ENCODE measurements at places on chromosomes 7 and 10.

DNA sequence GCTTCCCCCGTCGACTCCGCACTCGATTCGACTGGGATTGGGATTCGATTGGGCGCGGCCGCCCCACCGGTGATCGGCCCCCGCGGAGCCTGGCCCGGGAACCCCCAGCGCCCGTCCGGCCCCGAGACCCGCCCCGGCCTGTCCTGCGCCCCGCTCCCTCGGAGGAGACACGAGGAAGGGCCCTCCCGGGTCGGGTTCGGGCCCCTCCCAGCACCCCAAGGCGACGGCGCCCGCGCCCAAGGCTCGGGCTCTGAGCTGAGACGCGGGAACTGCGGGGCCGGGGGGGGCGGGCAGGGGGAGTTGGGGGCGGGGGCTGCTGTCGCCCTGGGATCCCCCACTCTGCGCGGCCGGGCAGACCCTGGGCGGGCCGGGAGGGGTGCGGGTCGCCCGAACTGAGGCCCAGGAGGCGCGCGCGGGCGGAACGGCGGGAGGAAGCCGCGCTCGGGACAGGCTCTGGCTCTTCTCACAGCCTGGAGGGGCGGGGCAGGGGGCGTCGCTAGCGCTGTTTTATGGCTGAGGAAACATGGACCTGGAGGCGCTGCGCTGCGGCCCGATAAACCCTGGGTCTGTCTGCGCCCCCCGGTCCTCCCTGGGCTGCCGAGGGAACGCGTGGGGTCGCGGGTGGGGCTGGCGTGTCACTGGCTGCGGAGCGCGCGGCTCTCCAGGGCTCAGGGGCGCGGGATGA is 1.7 kb upstream of the NKX6-2 start:
- DNase-seq = no peak

DNA sequence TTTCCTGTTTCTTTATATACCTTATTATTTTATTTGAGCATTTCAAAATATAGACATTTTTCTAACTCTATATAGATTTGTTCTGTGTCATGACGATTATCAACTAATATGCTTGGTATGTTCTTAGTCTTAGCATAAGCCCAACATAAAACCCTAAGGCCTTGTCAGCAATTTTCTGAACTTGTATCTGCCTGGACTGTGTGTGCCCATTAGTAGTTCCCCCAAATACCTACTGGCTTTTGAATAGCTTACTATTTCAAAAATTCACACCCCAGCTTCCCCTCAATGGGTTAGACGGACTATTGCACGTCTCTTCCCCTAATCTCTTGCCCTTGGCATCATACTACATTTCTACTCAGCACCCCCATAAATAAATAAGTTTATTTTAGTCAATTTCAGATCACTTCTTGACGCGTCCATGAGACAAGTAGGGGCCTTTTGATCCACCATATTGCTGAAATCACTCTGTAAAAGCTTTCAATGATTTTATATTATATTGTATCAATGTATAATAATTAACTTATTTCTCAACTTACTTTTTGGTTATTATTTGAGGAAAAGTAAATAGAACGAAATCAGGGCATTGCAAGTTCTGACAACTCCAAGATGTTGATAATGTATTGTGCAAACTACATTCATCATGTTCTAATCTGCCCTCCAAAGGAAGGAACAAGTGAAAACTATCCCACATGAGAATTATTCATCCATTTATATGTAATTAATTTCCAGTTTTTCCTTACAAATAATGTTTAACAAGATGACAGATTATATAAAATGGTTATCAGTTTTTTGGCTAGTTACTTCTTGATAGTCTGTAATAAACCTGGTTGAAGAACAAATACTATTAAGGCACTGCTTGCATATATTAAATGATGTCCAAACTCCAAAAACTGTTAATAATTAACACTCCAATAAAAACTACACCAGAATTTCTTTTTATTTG is 1.1 kb upstream of the AKR1C3 start:
- DNase-seq = no peak

GRCh38 chr10:14530465-14530864 is 199.7 kb upstream of the FRMD4A start:
- no peak for DNase-seq

DNA sequence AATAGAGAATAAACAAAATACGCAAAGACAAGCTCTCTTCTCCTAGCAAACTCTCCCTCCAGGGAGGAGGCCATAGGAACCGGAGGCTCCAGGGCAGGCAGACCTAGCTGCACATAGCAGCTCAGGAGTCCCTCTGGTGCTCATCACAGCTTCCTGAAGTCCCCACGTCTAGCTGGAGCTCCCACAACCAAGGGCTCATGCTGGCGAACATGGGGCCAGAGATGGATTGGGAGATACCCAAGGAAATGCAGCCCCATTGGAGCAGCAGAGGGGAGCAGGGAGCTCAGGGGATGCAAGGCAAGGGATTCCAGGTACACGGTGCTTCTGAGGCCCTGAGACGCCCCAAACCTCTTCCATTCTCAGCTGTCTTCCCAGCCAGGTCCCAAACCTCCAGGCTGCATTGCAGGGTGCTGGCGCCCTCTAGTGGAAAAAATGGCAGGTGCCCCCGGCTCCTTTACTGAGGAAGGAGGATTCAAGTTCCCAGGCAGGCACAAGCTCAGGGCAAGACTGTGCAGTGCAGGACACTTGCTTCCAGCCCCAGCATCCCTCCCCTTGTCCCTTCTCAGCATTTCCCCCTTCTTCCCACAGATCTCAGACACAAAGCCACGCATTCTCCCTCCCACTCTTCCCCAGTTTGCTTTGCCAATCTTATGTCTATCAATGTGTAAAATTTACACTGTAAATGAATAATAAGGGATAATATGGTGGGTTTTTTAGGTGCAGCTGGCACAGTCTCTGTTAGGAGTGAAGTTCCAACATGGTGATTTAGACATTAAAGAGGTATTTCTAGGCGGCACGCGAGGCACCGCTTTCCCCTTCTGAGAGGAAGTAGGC is 46.2 kb downstream of the GPAM start:
- DNase-seq = peak; percentile 25

DNA sequence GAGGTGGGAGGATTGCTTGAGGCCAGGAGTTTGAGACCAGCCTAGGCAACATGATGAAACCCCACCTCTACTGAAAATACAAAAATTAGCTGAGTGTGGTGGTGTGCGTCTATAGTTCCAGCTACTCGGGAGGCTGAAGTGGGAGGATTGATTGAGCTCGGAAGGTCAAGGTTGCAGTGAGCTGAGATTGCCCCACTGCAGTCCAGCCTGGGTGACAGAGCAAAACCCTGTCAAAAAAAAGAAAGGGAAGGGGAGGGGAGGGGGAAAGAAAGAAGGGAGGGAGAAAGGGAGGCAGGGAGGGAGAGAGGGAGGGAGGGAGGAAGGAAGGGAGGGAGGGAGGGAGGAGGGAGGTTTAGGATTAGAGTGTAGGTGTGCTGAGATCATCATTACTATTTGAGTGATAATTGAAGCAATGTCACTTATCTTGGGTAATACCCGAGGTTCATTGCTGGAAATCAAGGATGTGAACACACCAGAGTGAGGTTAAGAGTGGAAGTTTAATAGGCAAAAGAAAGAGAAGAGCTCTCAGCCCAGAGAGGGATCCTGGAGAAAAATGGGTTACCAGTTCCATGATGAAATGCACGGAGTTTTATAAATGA is 27.6 kb downstream of the VCL start:
- DNase-seq = no peak

DNA sequence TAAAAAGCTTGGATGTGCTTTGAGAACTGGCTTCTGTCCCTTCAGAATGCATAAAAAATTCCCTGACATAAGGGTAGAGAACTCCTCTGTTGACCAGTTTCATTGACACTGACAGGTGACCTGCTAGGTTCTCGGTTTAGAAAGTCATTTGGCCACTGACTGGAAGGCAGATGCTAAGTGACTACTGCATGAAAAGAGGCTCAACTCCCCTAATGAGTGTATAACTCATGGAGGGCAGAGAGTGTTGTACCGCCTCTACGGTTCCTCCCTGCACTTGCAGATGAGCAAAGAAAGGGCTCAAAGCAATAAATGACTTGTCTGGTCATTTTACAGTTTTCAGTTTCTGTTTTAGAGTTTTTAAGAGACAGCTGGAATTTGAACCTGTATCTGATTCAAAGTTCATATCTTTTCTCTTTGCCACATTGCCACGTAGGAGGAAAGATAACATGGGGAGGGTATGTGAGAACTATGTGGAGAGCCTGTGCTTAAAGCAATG is 2.9 kb upstream of the FGL2 start:
- DNase-seq = no peak

DNA sequence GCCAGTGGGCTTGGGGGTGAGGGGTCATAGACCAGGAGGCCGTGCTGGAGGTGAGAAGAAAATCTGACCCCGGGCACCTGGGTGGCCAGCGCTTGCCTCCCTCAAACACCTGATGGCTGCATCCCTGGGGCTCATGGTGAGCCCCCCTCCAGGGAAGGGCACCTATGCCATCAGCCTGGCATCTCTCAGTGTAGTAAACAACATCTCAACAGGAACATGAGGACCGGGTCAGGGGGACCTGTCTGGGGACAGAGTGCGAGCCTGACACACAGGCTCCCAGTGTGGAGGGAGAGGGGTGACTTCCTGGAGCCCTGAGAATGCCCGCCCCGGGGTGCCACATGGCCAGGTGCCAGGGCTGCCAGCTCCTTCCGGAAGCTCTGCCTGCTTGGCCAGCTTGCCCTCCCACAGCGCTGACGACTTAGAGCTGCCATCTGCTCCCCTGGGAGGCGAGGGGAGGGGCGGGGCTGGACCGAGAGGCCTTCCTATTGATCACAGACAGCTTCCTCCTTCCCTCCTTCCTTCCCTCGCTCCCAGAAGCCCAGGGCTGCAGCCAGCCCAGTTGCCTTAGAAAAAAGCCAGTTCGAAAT is 12.3 kb downstream of the STX1A start:
- no peak for DNase-seq

DNA sequence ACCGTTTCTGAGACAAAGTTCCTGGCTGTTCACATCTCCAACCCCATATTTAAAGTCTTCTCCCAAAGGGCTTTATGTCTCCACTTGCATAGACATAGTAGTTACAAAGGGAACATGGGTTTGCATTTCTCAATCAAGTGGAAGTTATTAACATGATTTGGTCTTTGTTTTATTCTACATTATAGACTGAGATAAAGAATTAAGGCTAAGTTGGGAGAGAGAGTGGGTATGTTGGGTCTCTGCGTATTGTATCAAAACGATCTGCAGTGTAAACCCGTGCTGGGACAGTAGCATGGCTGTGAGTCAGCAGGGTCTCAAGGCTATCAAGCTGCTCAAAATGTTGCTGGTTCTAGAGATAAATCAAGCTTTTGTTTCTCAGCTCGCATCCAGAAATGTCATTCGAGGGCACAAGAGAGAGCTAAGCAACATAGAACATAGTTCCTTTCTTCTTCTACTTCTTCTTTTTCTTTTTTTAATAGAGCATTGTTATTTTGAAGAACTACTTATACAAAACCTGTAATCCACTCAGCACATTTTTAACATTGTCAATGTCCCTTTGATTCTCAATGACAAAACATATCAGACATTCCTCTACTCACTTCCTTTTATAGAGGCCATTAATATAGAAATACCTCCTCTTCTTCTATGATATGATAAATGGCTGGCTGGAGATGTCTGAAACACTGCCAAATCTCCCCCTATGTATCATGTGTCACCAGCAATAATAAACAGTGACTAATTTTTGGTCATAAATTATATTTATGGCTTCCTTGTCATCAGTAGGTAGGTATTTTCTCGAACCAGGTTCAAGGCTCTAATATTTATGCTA is 34.5 kb upstream of the RHOBTB1 start:
- DNase-seq = no peak

- no peak for DNase-seq
Observed at GRCh38 chr10:62760401-62760800, 44.1 kb upstream of the ADO start.

- no peak for DNase-seq
Observed at GRCh38 chr7:102152672-102153598, 133.7 kb upstream of the SH2B2 start.

DNA sequence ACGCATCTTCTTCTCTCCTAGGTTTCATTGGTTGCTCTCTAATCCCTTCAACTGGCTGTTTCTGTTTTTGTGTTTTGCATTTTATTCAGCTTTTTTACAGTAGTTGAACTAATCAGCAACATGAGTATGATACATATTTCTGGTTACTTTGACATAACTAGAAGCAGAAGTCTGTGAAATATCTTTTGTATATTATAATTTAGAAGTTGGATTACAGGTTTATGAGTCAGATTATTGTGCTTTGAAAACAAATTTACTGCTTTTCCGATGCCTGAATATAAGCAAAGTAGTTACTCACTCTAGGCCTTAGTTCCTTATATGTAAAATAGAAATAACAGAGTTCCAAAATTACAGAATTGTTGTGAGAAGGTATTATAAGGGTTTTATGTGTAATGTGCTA is 96.2 kb upstream of the MEOX2 start:
- DNase-seq = no peak

- no peak for DNase-seq
Observed at GRCh38 chr10:119940487-119940886, 48.0 kb downstream of the SEC23IP start.

DNA sequence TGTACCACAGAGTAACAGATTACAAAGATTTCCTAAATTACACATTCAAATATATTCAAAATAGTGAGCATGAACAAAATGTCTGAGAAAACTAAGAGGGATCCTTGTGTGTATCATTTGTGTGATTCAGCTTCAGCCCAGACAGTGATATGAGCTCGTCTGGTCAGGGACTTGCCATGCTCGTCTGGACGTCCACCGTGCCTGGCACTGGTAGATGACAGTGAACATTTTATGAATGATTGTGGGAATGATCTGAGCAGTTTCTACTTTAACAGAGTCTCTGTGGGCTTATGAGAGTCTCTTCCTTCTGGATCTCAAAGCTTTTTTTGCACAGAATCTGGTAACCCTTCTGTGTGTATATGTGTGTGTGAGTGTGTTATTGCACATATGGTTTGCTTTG is 34.2 kb upstream of the ANKRD2 start:
- no peak for DNase-seq
